Coronary artery (tissue), 2 donors: ENCODE measurements at places on chromosomes 3 and 15.

- DNase-seq, result no peak
These were observed 30.3 kb downstream of the CX3CR1 start for GRCh38 chr3:39249453-39250115.

DNA sequence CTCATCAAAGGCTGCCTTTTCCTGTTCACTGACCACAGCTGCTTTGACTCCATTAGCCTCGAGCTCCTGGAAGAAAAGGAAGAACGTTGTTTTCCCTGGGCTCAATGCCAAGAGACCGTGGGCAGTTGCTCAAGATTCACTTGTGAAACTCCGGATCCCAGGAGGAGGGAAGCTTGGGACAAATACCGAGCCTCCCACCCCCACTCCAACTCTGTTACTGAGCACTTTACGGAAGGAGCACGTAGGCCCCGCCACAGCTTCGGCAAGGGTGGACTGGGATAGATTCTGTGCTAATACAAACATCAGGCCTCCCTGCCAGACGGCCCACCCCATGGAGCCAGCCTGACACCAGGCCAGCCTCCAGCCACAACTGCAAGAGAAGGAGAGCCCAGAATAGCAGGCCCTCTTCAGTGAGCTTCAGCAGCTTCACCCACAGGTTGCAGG lies 10.8 kb upstream of the FANCD2 start:
- DNase-seq, result peak; percentile 95

DNA sequence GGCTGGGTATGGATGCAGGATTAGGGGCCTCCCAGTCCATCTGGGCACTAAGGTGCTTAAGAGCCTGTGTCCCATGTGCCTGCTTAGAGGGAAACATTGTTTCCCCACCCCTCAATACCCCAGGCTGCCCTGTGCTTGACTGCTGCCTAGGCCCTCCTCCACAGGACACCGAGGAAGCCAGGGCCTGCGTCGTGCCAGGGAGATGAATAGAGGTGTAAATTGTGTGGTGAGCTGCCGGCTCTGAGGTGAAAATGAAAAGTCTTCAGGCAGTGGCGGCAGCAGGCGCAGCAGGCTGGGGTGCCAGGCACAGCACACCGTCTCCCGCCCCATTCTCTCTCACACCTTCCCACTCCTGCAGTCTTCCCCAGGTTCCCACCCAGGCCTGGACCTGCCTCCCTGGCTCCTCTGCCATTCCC lies 13.9 kb upstream of the GRM2 start:
- no peak for DNase-seq

DNA sequence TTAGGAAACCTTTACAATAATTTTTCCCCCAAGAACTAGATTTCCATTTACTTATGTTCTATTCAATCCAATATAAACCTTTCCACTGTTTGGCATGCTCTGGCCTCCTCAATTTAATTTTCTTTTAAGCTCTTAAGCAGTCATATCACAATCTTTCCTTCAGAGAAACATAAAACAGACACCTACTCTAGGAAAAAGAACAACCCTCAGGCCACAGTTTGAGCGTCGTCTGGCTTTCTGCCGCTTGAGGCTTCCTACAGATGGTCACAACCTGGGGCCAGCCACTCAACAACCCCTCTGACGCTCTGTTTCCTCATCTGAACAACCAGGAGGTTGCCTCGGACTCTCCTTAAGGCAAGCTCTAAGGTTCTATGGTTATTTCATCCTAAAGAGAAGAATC lies 143.3 kb downstream of the ADAMTS17 start:
- DNase-seq, result no peak

DNA sequence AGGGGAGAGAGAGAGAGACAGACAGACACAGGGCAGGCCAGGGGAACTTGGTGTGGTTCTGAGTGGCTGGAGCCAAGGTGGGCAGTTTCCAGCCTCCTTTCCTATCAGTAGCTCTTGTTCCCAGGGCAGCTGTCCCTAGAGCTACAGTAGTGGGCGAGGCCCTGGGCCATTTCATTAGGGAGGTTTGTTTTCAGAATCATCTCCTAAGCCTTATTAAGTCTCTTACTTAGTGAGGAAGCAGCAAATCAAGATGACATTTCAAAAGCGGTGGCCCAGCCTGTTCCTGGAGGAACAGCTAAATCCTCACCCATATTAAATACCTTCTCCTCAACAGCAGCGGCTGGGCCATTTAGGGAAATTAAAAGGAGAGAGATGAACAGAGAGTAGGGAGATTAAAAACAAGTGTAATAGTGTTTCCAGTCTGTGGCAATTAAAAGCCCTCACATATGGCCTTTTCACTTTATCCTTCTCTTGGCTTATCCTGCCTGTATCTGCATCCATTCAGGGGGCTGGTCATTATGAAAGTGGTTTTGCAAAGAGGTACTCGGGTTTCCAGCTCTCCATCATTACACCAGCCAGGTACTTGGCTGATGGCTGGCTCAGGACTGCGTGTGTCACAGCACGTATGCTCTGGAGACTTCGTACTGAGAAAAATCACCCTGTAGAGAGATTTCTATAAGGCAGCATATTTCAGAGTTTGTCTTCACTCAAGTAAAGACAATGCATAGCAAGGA lies 91.9 kb upstream of the PRR23C start:
- DNase-seq, result no peak

- DNase-seq, result no peak
These were observed 6.4 kb downstream of the TERC start for GRCh38 chr3:169758359-169758994.

GRCh38 chr3:135982404-135982761 lies 16.9 kb downstream of the PPP2R3A start:
- no peak for DNase-seq

DNA sequence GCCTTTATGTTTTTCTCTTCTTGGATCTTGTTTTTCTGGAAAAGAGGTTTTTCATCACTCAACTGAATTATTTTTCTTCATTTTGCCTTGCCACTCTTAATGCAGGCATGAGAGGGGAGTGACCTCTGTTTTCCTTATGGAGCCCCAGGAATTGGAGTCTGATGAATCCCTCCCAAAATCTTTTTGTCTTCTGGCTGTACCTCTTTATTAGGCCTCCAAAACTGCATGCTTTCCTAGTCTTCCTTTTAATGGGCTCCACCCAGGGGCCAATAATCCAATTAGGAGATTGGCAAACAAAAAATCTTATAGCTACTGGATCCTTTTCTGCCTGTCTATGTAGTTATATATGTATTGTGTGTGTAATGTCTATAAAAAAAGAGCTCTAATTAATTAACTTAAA lies 192.4 kb upstream of the PEX5L start:
- no peak for DNase-seq

DNA sequence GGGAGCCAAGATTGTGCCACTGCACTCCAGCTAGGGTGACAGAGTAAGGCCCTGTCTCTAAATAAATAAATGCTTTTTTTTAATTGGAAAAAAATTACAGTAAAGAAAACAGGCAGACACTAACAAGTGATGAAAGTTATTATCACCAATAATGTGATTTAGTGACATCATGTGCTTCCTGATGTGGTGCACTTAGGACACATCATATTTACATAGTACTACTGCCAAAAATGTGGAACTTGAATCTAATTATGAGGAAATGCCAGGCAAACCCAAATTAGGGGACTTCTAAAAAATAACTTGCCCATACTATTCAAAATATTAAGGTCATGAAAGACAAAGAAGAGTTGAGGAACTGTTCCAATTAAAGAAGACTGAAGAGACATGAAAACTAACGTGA lies 30.8 kb downstream of the MAP4 start:
- DNase-seq, result no peak

DNA sequence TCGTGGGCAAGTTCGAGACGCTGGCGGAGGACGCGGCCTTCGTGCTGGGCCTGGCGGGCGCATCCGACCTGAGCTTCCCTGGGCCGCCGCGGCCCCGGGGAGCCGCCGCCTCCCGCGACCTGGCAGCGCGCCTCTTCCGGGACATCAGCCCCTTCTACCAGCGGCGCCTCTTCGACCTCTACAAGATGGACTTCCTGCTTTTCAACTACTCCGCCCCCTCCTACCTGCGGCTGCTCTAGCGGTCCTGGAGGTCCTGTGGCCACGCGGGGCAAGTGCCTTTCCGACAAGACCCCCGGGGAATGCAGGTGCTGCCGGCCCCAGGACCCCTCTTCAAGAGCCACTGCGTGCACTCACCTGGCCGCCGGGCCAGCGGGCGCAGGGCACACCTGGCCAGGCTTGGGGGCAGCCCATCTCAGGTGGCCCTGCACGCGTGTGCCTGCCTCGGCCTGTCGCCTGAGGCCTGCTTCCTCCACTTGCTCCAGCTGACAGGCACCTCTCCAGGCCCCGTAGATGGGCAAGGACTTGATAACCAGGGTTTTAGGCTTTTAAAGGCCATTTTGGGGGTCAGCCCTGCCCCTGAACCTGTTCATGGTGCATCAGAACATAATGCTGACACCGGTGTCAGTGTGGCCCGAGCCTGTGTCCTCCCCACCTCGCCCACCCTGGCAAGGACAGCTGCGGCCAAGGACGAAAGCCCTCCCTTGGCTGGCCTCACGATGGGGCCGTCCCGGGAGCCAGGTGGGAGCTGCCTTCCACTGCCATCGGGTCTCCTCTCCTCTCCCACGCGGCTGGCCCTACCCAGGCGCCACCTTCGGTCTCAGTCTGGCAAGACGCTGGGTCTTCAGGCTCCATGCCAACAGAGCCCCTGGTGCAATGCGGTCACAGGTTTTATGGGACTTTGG lies 16.1 kb downstream of the C3orf22 start:
- peak; percentile 46 for DNase-seq

DNA sequence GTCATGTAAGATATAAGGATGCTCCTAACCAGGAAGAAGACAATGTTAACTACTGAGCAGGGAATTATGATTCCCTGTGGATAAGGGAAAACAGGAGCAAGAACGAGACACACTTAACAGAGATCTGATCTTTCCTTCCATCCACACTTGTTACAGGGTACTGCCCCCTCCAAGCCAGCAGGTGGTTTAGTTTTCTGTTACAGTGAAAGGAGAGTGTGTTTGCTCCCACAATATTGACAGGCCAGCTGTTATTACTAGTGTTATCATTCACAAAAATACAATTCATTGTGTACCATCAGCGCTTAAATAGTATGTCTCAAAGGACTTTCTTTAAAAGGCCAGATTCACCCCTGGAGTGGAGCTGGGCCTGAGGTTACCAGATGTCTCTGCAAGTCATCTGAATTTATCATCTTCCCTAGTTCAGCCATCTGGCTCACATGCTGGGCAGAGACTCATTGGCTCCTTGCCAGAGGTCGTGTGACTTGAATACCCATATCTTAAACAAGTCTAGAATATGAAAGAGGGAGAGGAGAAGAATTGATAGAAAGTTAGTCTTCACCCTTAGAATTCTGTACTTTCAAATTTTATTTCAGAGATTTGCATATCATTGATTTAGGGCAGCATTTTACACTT lies 16.8 kb upstream of the FMN1 start:
- no peak for DNase-seq

DNA sequence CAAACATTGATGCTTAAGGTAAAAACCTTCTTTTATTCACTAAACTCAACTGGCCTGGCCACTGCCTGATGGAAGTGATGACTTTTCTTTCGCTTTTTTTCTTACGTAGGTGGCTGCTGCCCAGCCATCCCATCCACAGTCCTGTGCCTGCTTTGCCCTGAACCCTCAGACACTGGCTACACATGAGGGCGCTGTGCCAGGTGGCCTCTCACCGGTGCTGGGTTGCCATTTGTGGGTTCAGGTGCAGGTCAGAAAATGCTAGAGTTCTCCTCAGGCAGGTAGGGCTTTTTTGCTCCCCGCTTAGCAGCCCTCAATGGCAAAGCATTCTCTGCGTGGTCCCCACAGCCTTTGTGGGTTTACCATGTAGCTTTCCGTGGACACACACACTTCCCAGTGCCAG lies 88.3 kb upstream of the PRR23E start:
- DNase-seq, result no peak

DNA sequence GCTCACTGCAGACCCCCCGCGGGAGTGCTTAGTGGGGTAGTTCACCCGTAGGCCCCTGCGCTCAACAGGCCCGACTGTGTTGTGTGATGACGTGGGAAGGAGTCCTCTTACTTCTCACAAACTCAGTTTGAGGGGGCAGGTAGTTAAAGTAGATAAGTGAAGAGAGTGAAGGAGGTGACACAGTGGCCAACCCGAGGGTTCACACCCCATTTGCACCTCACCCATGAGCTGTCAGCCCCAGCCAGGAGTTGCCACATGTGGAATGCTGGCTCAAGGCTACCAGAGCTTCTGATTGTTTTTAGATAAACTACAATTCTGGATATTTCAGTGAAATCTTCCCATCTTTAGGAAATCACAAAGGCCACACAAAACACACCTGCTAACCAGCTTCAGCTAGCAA lies 64.1 kb upstream of the ABHD17C start:
- DNase-seq, result no peak

DNA sequence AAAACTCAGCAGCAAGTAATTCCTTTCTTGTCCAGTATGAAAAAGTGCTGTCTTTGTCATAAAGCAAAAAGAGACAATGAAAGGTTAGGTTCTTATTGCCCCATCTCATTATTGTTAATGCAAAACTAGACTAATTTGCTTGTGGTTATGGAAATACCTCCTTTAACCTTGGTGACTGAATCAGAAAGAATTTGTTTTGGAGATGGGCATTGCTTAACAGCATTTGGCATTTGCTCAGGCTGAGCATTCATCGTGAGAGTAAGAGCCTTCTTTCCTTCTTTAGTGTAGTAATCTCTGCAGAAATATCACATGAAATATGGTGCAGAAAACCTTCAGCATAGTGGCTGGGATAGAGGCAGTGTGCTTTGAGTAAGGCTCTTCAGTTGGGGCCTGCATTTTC lies 103.1 kb downstream of the CNTN6 start:
- no peak for DNase-seq

DNA sequence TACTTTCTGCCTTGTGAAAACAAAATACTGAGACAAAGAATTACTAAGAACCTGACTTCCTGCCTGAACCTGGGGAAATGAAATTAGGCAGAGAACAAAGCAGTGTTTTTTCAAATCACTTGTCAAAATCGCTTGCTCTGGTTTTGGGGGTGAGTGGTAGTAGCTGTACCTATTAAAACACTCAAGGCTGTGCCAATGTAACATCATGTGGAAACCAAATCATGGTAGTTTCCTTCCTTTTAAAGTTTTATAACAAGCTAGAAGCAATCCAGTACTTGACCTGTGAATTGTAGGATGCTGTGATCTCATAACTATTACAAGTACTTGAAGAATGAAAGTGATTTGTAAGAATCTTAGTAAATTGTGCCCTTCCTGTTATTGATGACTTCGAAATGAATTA lies 6.7 kb downstream of the CMTM8 start:
- no peak for DNase-seq

DNA sequence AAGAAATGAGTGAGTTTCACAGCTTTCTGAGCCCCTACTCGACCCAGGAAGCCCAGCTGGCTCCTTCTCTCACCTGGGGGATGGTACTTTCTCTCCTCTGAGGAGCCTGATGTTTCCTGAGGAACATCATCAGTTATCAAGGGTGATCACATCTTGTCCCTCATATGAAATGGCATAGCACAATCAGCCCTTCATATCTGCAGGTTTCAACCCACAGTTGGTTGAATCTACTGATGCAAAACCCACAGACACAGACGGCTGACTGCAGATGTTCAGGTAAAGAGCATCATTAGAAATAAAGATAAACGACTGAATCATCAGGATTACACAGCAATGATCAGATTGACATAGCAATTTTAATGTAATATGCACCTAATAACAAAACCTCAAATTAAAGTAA lies 93.6 kb upstream of the OSTN start:
- no peak for DNase-seq

GRCh38 chr3:41222501-41222900 lies 23.2 kb downstream of the CTNNB1 start:
- no peak for DNase-seq

GRCh38 chr3:132625613-132626012 lies 28.5 kb downstream of the ACKR4 start:
- DNase-seq, result no peak
